ENCODE measurements at places on chromosomes 6 and 20.
A peak's percentile ranks its signal among the peaks of the same experiment; 100 is the strongest.

DNA sequence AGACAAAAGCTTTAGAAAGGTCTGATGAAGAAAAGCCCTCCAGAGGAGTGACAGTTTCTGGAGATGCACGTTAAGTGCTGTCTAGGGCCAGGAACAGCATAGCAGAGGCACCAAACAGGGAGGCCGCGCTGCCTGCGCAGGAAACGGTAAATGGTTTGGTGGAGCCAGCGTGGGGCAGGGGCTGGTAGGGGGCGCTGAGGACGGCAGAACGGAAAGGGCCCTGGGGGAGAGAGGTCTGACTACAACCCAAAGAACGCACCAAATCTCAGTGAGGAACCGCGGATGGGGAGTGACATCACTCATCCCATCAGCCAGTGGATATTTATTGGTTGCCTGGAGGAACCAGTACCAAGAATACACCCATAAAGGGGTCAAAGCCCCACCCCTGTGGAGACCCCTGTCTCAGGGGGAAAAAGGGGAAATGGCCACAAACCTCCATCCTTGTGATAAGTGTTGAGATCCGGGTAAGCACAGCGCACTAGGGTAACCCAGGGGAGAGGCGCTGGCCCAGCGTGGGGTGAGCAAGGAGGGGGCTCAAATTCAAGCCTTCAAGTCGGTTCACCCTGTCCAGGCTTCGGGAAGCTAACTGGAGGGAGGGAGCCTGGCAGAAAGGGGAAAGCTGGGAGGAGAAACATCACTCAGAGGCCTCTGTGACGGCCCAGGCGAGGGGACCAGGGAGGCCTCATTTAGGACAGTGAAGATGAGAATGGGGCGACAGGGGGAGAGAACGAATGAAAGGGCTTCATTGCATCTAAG, 249.2 kb upstream of the QKI start:
- DNase-seq, result no peak

DNA sequence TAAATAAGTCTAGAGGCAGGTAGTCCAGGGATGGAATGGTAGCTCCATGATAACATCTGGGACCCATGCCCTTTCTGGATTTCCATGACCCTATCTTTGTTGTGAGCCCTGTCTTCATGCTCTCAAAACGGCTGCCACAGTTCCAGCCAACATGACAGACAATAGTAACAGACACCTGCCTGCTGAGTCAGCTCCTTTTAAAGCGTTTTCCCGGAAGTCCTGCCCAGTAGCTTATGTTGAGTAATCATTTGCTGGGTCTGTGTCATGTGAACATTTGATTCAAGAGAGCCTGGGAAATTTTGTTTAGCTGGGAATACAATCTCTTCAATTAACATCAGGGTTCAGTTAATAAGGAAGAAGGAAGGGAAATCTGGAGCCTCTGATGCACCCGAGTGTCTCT, 262.2 kb upstream of the SULF2 start:
- DNase-seq, result no peak

DNA sequence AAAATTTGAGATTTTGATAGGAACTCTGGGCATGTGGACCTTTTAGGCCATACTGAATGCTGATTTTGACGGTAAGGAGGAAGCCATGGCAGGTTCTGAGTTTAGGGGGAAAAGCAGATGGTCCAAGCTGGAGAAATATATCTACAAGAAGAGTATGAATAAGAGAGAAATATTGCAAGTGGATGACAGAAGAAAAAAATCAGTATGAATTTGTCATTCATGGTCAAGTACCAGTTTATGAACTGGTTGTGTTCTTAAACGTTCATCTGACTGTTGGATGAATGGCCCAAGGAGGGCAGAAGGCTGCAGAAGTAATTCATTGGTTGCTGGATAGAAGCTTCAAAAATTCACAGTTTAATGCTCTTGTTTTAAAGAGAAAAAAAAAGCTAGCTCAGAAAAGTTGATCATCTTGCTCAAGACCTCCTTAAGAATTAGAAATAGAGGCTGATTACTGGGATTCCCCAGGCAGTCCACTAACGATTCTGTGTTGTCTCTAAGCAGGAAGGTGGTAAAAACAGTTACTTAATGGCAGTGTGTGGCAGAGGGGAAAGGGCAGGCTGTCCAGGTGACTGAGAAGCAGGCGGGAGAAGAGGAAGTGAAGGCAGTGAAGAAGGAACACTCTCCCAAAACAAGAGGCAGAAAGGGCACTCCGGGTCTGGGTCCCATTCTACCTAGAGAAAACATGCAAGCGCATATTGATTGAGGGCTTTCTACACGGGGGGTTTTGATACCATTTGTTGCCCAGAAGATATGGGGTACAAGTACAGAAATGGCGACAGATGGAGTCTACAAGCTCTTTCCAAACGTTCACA, 2.0 kb upstream of the DUSP22 start:
- DNase-seq, result no peak

- no peak for DNase-seq
Observed at GRCh38 chr20:40960101-40960500, 68.5 kb upstream of the TOP1 start.

GRCh38 chr20:63572788-63573646, 1.0 kb downstream of the HELZ2 start:
- no peak for DNase-seq

- no peak for DNase-seq
Observed at GRCh38 chr6:87408721-87409155, 966 bp downstream of the CFAP206 start.

DNA sequence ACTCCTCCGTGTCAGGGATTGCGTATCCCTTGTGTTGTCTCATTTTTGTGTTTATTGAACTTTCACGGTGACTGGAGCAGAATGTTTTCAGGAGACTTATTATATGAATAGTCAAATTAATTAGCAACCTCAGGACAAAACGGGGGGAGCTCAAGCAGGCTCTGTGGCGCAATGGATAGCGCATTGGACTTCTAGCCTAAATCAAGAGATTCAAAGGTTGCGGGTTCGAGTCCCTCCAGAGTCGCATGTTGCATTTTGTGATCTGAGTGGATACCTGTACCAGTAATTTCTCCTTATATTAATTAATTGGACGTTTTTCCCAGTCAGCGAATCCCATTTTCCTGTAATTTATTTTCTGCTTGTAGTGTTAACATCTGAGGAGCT, 89.1 kb upstream of the ZNF184 start:
- no peak for DNase-seq

GRCh38 chr6:165443462-165443861, 134.1 kb upstream of the C6orf118 start:
- DNase-seq, result no peak

- DNase-seq, result no peak
Observed at GRCh38 chr20:9677100-9677623, 161.7 kb downstream of the PAK5 start.

DNA sequence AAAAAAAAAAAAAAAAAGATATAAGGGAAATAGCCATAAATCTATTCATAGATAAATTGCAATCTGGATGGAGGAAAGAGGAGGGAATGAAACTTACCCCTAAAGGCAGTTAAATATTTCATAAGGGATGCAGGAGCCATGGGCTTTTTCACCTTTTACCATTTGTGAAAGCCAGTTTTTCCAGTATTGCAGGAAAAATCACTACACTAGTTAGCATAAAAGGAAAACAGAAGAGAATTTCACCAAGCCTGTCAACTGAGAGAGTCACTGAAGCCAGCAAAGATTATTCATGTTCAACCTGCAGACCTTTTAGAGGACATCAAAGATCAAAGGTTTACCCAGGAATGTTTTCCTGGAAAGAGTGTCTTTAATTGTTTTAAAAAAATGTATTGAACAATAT, 969.7 kb downstream of the KIF16B start:
- no peak for DNase-seq

DNA sequence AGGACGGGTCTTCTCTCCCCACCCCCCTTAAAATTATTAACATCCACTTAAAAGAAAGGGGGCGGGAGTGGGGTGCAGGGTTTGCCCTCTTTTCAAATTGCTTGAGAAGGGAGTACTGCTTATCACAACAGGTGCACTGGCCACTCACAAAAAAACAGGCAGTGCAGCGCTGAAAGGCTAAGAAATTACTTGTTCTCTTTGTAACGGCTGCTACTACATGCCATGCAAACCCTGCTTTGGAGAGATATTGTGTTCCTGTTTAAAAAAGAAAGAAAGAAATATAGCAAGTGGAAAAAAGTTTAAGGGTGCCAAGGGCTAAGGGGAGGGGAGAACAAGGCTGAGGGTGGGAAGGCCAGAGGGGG, 312.7 kb upstream of the JARID2 start:
- no peak for DNase-seq

GRCh38 chr6:43127877-43128276, 43.2 kb upstream of the SRF start:
- DNase-seq, result no peak

DNA sequence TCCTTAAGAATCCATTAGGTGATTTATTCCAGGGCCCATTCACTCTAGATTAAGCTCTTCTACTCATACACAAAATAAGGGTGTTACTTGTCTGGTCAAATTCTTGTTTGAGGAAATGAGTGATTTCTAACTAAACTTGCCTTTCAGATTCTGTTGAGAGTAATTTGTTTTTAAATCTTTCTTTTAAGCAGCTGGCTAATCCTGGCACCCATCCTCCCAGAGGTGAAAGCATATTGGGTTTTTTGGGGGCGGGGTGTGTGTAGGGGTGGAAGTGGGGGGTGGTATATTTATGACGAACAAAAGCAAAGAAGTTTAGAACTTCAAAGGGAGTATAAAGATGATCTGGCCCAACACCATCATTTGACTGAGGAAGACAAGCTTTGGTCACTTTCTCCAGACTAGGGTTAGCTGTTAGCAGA, 94.7 kb downstream of the RTN4IP1 start:
- DNase-seq, result no peak

- DNase-seq, result no peak
Observed at GRCh38 chr6:87590990-87591389, 1.1 kb downstream of the ORC3 start.

- DNase-seq, result no peak
Observed at GRCh38 chr6:155222506-155222905, 41.3 kb upstream of the CLDN20 start.

GRCh38 chr6:107806691-107807090, 17.4 kb downstream of the SCML4 start:
- no peak for DNase-seq

GRCh38 chr6:169722362-169723199, 1.7 kb downstream of the PHF10 start:
- DNase-seq, result peak; percentile 49

GRCh38 chr6:37800703-37801604, 18.6 kb upstream of the ZFAND3 start:
- no peak for DNase-seq

- no peak for DNase-seq
Observed at GRCh38 chr6:148044921-148045320, 297.7 kb upstream of the SASH1 start.

GRCh38 chr20:4071178-4071693, 55.9 kb upstream of the RNF24 start:
- DNase-seq, result peak; percentile 50

- peak; percentile 73 for DNase-seq
Observed at GRCh38 chr6:114342826-114343781, at the start of gene HS3ST5. HS3ST5 (minus strand) TSS chr6:114343023; CDS start chr6:114062845, 280,178 bp downstream.

GRCh38 chr20:60213126-60213893, 255.1 kb downstream of the CDH26 start:
- DNase-seq, result no peak

DNA sequence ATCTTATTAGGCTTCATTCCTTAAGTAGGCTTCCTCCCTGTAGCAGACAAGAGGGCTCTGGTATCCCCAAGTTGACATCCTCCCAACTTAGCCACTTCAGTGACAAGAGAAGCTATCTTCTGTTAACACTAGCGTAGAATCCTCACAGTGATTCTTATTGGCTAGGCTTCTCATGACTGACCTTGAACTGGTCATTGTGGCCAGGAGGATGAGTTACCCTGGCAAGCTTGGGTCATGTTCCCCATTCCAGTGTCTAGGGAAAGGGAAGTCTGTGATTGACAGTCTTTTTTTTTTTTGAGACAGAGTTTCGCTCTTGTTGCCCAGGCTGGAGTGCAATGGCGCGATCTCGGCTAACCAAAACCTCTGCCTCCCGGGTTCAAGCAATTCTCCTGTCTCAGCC, 7.1 kb downstream of the CDKAL1 start:
- DNase-seq, result no peak

GRCh38 chr6:80181352-80182081, 75.0 kb downstream of the BCKDHB start:
- DNase-seq, result no peak

GRCh38 chr20:4018023-4018748, 2.8 kb upstream of the RNF24 start:
- DNase-seq, result no peak

GRCh38 chr20:46169245-46170171, 51.4 kb downstream of the CD40 start:
- DNase-seq, result no peak
